ENCODE measurements at places on chromosomes 12 and 14.

GRCh38 chr12:53596920-53597363, 29.2 kb downstream of the ATF7 start:
- no peak for DNase-seq

- no peak for DNase-seq
Measured at GRCh38 chr12:110431957-110432587, 18.1 kb downstream of the ARPC3 start.

- no peak for DNase-seq
Measured at GRCh38 chr12:26198742-26199141, 3.4 kb downstream of the SSPN start.

DNA sequence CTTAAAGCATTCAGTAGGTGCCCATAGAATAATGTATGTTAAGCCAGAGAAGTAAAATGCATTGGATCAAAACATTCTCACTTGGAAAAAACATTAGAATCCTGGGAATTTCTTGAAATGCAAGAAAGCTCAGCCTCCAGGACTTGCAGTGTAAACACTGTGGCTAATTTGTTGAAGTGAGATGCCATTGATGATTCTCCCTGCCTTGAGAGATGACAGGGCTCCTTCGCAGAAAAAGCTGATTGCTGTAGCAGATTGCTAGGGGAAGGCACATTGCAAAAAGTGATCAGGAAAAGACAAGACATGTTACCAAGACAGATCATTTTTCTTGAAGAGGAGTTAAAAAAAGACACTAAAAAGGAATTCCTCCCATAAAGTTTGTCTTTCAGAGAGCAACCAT, 204.2 kb upstream of the HMGA2 start:
- DNase-seq, result no peak

GRCh38 chr14:51988221-51988620, 1.1 kb upstream of the RTRAF start:
- DNase-seq, result no peak

DNA sequence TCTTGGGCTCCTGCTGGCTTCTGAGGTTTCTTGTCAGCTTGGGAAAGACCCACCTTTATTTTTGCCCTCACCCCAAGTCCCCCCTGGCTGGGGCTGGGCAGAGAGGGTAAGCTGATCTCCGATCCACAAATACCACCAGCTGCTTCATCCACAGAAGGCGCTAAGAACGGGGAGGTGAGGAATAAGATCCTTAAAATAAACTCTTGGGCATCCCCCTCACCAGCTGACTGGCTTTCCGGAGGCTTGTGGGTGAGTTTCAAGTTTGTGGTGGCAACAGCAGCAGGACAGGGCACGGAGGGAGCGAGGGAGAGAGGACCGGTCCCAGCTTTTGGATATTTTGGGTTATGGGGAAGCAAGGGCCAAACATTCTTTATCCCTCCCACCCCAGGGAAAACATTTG, 20.8 kb upstream of the HSPB8 start:
- DNase-seq, result no peak

- no peak for DNase-seq
Measured at GRCh38 chr14:96830946-96831345, 33.8 kb downstream of the VRK1 start.

Measured in activated T-cell treated with anti-CD3 and anti-CD28 coated beads, Interleukin-2, amount 50 U/mL, for 4 hours (primary cell).